ENCODE measurements at places on chromosomes 6 and 20.

- no peak for ATAC-seq
Measured at GRCh38 chr6:498795-499231, 107.3 kb downstream of the IRF4 start.

GRCh38 chr20:47861116-47861515, 75.8 kb upstream of the SULF2 start:
- ATAC-seq = no peak

- ATAC-seq = no peak
Measured at GRCh38 chr6:154994836-154995253, 270 bp upstream of the TIAM2 start.

- ATAC-seq = no peak
Measured at GRCh38 chr6:4017834-4018170, 61.1 kb downstream of the FAM217A start.

- no peak for ATAC-seq
Measured at GRCh38 chr20:4101271-4101670, 85.9 kb upstream of the RNF24 start.

GRCh38 chr20:1800777-1801176, 94.4 kb upstream of the SIRPA start:
- ATAC-seq = no peak

All from esophagus mucosa (tissue), 1 donor.